ENCODE measurements at places on chromosomes 16 and 17.

DNA sequence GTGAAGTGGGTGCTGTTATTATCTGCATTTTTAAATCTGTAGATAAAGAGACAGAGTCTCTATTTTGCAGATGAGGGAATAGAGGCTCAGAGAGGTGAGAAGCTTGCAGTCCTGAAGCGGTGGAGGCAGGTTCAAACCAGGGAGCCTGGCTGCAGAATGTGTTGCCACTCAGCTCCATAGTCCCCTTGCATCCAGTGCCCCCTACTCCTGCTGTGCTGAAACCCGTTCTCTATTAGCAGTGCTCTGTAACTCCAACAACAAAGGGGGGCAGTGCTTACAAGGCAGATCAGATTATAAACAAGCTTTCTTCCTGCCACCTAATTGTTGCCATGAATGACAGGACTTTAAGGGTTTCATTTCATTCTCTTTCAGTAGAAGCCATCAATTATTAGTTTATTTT, 118.1 kb upstream of the CACNG3 start:
- no peak for DNase-seq

DNA sequence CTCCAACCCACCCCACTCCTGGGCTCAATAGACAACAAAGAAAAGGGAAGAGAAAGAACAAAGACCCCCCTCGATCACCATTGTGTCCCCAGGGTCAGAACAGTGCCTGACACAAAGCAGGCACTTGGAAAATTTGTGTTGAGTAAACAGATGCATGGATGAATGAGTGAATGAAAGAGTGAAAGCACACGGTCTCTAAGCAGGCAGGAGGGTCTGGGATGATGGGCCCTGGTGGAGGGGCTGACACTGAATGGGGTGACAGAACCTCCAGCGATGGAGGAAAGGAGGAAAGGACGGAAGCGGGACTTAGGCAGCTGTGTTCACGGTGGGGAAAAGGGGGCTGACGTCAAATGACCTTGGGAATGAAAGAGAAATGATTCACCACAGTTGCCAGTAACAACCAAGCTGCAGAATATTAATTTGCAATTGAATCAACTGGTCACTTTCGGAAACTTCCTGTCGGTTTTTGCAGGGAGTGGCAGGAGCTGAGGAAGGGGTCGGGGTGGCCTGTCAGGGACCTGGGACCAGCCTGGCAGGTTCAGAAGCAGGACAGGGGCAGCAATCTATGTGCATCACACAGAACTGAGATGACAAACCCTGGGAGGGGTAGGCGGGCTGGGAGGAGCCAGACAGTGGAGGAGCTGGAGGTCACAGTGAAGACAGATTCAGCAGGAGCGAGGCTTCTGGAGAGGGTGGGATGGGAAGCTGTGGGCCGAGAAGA, 6.7 kb upstream of the GAST start:
- no peak for DNase-seq

DNA sequence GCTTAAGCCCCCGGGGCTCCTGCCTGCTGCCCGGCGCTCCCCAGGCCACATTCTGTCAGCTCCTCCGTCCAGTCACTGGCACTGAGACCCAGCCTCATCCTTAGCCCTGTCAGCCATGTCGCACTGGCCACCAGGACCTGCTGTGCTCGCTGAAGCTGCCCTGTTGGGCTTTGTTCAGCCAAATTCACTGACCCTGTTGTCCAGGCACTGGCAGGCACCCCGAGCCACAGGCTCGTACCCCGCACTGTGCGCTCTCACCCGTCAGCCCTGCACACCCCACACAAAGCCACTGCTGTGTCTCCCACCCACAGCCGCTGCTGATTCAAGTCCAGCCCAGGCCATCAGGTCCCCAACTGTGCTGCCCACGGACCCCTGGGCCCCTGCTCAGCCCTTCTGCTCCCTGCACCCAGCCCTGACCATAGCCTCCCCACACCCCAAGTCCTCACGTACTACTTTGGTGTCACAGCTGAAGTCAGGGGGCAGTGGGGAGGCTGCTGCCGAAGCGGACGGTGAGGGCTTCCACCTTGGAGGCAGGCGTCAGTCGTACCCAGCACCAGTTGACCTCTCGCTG, 131.5 kb upstream of the CHMP6 start:
- DNase-seq, result no peak

DNA sequence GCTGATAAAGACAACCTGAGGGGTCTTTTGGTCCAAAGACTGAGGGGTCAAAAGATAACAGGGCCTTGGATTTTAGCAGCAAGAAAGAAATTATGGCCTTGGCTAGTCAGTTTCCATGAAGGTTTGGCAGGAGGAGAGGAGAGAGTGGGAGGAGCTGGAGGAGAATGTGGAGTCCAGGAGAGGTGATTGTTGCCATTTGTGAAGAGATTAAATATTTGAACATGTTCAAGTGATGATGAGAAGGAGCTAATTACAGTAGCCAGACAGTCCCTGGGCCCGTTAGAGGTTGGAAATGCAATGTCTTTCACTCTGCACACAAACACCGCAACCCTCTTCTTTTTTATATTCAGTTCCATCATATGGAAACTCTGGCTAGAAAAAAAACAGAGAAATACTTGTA, 68.6 kb downstream of the TNRC6C start:
- DNase-seq, result no peak

DNA sequence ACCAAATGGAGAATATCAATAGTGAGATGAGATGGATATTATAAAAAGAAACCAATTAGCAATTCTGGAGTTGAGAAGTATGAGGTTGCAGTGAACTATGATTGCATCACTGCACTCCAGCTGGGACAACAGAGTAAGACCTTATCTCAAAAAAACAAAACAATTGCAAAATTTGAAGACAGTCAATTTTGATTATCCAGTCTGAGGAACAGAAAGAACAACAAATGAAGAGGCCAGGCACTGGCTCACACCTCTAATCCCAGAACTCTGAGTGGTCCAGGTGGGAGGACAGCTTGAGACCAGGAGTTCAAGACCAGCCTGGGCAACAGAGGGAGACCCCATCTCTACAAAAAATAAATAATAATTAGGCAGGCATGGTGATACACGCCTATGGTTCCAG, 35.0 kb downstream of the USP32 start:
- DNase-seq, result no peak

GRCh38 chr17:81121841-81122733, 43.2 kb upstream of the PVALEF start:
- DNase-seq, result no peak

DNA sequence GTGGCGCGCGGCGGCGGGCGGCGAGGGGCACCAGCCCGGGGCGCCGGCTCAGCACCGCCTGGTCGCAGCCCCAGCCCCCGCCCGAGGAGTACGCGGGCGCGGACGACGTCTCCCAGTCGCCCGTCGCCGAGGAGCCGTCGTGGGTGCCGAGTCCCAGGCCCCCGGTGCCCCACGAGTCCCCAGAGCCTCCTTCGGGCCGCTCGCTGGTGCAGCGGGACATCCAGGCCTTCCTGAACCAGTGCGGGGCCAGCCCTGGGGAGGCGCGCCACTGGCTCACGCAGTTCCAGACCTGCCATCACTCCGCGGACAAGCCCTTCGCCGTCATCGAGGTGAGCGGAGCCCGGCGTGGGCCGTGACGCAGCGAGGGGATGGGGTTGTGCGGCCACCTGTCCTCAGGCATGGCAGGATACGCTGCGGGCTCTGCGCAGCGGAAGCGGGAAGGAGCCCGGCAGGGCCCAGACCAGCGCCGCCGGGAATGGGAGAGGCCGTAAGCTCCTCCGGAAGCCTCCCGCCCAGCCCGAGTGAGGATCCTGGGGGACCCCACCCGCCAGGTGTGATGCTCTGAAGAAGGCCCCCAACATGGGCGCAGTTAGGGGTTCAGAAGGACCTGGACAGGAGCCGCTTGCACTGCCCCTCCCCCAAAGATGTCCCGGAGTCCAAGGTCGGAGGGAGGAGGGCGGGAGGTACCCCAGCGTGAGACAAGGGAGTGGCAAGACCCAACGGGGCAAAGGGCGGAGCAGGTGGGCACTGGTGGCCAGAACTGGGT, 522 bp downstream of the NAGS start:
- peak; percentile 30 for DNase-seq

- no peak for DNase-seq
Measured at GRCh38 chr17:18102640-18103039, 5.9 kb upstream of the MYO15A start.

GRCh38 chr17:57666201-57666870, 78.8 kb downstream of the CCDC182 start:
- no peak for DNase-seq

DNA sequence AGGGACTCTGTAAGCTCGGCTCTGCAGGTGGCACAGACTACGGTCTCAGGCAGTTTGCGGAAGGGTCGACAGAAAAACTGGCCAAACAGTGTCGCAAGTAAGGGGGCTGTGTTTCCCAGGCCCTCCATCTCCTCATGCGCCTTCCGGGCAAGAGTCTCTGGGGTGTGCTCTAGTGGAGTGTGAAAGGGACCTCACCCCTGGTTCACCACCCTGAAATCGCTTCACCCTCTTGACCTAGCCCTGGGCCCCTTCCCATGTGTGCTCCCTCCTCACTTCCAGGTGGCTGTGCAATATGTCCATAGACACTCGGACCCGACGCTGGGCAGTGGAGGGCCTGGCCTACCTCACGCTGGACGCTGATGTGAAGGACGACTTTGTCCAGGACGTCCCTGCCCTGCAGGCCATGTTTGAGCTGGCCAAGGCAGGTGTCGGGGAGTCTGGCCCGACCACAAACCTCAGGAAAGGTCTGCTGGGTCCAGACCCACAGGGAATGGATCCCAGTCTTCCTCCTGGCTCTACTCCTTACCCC, 22.3 kb downstream of the UNC45B start:
- DNase-seq, result no peak
